ENCODE measurements at places on chromosomes 3 and 15.

DNA sequence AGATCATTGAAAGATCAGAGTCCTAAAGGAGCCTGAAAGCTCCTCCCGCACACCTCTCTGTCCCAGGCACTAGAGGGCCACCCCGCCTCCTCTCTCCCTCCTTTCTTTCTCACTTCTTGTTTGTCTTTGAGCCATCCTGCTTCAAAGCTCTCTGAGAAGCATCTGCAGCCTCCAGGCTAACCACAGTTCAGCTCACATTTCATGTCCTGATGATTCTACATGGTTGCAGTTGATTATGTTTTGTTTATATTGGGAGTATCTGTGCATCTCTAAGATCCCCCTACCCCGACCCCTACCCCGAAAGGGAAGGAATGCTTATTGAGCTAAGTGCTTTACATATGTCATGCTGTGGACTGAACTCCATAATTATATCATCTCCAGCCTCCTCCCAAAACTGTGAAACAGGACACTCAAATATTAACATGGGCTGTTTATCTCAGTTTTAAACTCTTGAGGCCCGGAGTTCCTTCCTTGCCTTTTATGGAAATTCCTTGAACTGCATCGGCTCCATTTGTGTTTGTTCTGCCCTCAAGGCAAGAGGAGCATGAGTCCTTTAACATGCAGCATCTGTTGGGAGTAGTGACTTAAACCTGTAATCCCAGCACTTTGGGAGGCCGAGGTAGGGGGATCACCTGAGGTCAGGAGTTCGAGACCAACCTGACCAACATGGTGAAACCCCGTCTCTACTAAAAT is 30.9 kb downstream of the MGLL start:
- DNase-seq = peak; percentile 70

DNA sequence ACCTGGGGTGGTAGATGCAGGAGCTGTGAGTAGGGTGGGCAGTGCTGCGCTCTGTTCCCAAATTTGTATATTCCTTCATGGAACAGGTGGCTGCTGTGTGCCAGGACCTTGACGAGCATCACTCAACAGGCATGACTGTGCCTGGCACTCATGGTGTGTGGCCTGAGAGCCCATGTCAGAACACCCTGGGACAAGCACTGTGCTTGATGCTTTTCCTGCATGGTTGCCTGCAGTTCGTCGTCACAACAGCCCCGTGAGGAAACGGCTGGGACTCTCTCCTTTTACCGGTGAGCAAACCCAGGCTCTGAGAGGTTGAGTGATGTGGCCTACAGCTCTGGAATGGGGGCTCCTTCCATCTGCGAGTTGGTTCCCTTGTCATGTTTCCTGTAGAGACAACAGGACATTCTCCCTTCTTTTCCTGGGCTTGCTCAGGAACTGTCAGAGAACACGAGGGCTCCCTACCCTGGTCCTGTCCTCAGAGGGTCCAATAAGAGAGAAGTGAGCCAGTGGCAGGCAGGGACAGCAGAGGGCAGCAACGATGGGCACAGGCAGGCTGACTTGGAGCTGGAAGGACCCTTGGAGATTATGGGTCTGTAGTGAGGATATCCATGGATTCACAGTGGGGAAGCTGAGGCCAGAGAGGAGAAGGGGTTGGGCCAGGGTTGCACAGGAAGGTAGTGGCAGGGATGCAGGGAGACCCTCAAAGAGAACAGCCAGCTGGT is 37.4 kb downstream of the PRKCD start:
- DNase-seq = no peak

- DNase-seq = no peak
These were observed 107.9 kb upstream of the FAM174B start for GRCh38 chr15:92763459-92763858.

- no peak for DNase-seq
These were observed 194.5 kb downstream of the MEX3B start for GRCh38 chr15:81851325-81851724.

DNA sequence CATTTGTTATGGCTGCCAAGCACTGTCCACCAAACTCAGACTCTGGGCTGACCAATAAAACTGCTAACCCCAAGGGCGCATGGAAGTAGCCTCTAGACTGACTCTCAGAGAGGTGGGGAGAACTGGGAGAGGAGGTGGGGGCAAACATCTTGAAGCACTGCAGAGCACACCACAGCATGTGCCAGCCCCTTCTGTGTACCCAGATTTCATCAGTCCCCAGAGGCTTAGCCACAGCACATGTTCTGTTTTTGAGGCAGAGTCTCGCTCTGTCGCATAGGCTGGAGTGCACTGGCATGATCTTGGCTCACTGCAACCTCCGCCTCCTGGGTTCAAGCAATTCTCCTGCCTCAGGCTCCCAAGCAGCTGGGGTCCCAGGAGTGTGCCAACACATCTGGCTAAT is 119.5 kb upstream of the SPATA12 start:
- no peak for DNase-seq

DNA sequence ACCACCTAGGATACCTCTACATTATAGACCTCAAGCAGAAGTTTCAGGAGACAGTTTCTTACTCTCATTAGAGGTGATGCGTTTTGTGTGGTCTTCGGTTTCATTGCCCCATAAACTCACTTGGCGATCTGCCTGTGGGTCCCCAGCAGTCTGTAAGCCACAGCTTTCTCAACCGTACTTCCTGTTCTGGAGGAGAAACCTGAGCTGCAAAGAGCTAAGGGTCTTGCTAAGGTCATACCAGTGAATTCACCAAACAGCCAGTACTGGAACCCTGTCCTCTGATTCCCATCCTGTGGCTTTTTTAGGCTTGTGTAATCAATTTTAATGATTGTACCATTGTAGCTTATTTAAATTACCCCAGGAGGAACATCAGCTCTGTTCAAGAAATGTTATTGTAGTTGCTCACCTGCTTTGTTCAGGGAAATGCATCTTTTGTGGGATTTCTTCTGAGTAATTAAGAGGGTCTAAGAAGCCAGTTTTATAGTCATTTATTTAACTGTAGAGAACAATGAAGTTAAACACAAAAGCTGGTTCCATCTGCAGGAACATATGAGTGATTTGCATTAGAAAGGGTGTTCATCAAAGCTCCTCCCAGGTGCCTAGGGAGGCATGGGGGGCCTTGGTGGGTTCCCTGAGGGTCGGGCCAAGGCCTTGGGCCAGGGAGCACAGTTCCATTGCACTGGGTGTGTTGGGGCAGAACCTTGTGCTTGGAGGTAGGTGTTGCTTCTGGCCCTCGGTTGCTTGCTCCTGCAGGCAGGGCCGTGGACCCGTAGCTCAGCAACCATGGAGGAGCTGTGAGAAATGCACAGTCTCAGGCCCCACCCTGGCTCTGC is 69.6 kb downstream of the APBA2 start:
- no peak for DNase-seq

DNA sequence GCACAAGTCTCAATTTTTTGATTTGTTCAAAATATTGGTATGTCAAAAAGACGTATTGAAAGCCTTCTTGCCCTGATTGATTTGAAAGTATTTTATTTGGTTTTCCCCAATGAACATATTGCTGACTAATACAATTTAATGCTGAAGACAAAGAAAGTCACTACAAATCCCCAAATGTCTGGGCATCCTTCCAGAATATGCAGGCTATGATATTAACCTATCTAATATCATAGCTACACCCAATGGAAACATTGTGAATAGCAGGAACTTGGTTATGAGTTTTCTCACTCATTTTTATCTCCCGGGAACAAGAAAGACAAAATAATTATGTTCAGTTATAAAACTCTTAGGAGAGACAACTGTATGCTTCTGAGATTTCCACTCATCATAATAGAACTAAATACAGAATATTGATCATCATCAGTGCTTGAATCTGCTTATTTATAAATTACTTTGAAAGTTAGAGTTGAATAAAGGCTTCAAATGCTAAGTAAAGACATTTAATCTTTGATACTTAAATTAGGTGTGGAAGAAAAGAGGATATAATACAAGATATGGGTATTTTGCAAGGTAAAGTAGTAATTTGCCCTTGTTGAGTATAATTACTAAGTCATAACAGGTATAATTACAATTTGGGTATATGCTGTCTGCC is 483.9 kb downstream of the RBMS3 start:
- DNase-seq = no peak

- no peak for DNase-seq
These were observed 132.6 kb downstream of the NR2F2 start for GRCh38 chr15:96462768-96463750.

GRCh38 chr3:111712294-111713167 is 117.4 kb upstream of the ZBED2 start:
- no peak for DNase-seq

GRCh38 chr3:148773805-148774204 is 53.8 kb upstream of the CPB1 start:
- DNase-seq = no peak

DNA sequence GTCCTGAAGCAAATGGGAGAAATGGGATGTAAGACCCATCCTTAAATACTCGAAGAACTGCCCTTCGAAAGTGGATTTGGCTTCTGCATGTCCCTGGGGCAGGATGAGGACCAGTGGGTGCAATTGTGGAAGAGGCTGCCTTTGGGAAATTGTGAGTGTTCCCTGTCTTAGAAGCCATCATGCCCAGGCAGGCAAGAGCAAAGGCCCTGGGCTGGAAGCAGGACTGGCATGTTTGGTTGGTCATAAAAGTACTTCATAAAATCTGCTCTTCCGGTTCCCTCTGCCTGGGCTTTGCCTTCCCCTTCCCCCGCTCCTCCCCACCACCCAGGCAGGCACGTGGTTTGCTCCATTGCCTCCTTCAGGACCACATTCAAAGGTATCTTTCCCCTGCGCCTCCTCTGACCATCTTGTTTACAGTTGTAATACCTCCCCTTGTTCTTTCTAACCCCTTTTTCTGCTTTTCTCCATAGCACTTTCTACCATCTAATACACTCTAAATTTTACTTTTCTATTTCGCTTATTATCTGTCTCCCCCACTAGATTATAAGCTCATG is 8.3 kb downstream of the MINAR1 start:
- no peak for DNase-seq
